ENCODE measurements at places on chromosomes 2 and 18.

GRCh38 chr2:216603010-216603883 is 30.0 kb upstream of the IGFBP2 start:
- no peak for DNase-seq

GRCh38 chr2:157159221-157159934 is 98.1 kb upstream of the GALNT5 start:
- DNase-seq = no peak

- DNase-seq = no peak
These were observed 46.9 kb upstream of the LAMA1 start for GRCh38 chr18:7164323-7165004.

GRCh38 chr2:71326968-71327367 is 4.6 kb upstream of the ZNF638 start:
- DNase-seq = no peak

- DNase-seq = no peak
These were observed 60.7 kb upstream of the DSC1 start for GRCh38 chr18:31223371-31223770.

DNA sequence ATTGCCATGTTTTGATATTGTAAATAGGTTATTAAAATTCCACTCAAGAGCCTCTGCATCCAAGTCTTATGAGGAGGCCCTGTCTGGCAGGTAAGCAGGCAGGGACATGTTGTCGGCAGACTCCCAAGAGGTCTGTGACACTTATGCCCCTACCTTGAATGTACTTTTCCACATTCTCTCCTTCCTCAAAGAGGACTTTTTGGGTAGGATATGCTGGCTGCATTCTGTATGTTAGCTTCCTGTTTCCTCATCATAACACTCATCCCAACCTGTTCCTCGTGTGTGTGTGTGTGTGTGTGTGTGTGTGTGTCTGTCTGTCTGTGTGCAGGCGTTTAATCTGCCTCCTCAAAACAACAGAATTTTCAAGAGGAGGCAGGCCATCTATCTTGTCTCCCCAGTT is 75.3 kb downstream of the USP40 start:
- no peak for DNase-seq

DNA sequence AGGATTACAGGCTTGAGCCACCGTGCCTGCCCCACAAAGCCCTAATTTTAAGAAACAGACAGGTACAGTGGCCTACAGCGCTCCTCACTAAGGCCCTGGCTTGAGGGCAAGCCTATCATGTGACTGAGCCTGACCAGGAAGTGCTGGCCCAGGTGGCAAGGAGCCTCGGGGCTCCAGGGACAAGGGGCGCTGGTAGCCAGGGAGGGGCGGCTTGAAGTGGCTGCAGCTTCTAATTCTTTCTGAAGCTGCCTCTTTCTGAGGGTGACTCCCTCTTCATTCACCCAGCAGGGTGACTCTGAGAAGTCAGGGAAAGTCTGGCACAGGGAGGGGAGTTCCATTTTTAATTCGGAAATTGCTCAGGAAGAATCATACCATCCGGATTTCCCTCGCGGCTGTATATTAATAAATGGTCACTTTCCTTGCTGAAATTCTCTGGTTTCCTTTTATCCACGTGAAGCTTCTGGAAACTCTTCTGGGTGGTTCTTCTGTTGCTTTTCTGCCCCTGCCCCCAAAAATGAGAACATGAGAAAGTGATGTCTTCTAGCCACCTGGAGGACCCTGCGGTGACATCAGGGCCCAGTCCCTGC is 115.7 kb downstream of the FAM210A start:
- DNase-seq = no peak

- DNase-seq = no peak
These were observed 15.9 kb downstream of the ABCG8 start for GRCh38 chr2:43854671-43855070.

GRCh38 chr18:47975701-47976100 is 45.2 kb upstream of the SMAD2 start:
- DNase-seq = no peak

GRCh38 chr2:240139666-240140393 is 628 bp downstream of the OTOS start:
- no peak for DNase-seq

DNA sequence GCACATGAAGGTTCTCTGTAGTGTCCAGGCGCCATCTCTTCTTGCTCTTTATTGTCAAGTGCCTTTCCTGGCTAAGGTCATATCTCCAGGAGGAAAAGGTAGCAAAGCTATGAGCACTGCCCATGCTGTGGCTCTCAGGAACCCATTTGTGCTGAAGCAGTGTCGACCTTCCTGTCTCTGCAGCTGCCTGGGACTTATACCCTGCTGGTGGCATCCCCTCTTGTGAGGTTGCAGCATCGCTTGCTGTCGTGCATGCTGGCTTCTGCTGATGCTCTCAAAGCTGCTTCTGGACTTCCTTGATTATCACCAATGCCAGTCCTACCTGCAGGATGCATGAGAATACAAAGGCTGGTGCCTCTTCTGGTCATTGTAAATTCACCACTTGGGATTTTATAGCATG is 22.1 kb upstream of the PTPN2 start:
- no peak for DNase-seq

DNA sequence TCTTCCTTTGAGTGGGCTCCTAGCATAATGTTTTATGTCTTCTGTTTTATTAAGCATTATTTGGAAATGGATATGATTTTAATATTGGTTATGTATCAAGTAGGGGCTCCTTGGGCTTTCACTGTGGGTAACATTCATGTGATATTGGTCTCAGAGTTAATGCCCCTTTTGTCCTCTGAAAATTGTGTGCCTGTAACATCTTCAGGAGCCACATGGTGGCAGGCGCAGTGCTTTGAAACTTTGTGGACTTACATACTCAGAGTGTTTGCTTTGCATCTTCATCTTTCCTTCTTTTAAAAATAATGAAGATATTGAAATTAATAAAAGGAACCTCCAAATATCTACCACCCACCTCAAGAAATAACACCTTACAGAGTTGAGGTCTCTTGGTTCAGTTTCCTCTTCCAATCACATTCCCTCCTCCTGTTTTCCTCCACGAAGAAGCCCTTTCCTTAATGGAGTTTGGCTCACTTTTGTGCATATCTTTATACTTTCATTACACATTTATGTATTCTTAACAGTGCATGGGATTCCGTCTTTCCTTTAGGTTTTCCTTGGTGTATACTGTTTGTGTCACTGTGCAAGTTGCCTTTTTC is 73.5 kb downstream of the LIMS1 start:
- no peak for DNase-seq

DNA sequence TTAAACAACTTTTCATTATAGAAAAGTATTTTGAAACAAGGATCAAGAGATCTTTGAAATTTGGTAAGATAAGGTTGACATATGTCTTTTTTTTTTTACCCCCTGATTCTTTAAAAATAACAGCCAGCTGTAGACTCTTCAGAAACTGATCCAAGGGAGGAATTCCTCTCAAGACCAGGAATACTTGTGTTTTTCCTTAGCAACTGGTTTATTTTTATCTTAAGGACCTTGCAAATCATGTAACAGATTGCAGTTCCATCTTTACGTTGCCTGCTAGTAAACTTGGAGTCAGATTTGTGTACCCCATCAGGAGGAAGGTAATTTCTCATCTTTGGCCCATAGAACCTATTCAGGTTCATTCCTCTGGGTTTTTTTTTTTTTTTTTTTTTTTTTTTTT is 71.6 kb downstream of the BOLA3 start:
- DNase-seq = no peak

- peak; percentile 54 for DNase-seq
These were observed 367 bp upstream of the ZNF236 start for GRCh38 chr18:76821875-76822505.

DNA sequence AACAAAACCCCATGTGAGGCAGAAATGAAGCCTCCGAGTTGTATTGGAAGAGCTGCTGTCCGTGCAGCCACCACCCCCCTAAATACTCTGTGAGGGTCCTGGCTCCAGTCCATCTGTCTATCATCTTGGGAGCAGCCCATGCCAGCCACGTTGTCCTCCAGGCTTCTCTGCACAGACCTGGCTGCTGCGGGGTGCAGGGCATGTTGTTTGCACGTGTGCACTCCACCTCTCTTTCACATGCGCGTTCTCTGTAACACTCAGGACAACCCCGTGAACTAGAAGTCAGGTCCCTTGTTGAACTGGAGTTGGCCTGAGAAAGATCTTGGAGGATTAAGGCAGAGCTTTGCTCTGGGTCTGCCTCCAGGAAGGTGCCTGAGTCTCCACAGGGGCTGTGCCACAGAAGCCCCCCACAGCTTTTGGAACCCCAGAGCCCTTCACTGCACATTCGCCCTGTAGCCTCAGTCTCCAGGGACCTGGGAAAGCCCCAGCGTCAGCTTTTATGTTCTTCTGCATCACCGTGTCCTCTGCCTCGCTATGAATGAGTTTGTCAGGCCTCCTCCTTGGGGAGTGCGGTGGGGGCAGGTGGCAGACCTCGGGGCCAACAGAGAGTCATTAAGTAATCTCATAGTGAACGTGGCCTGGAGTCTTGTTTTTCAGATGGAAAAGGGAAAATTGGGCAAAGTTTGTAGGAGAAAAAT is 16.6 kb downstream of the RTP5 start:
- DNase-seq = no peak

DNA sequence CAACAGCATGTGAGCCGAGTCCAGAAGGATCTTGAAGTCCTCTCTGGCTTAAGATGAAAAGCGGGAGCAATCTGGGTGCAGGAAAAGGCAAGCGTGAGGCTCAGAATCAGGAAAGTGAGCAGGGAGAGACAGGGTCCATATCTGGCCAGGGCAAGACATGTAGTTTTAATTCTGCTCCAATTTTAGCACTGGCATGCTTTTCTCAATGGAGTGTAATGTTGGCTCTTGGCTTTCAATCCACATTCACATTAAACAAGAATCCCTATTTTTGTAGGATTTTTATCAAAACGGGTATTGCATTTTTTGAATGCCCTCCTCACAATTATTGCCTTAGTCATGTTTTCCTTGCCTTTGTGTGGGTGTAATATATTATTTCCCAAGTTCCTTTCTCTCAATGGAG is 6.0 kb downstream of the SPATA3 start:
- no peak for DNase-seq

- DNase-seq = no peak
These were observed 610.0 kb upstream of the RAB6C start for GRCh38 chr2:129369437-129369836.

Measured in activated naive CD4-positive, alpha-beta T cell (primary cell).